ENCODE measurements at places on chromosomes 5 and 9. TPM values are rescaled to one million over a fixed set of nuclear protein-coding genes. Genes with fewer than 3 reads are reported as not detected.

DNA sequence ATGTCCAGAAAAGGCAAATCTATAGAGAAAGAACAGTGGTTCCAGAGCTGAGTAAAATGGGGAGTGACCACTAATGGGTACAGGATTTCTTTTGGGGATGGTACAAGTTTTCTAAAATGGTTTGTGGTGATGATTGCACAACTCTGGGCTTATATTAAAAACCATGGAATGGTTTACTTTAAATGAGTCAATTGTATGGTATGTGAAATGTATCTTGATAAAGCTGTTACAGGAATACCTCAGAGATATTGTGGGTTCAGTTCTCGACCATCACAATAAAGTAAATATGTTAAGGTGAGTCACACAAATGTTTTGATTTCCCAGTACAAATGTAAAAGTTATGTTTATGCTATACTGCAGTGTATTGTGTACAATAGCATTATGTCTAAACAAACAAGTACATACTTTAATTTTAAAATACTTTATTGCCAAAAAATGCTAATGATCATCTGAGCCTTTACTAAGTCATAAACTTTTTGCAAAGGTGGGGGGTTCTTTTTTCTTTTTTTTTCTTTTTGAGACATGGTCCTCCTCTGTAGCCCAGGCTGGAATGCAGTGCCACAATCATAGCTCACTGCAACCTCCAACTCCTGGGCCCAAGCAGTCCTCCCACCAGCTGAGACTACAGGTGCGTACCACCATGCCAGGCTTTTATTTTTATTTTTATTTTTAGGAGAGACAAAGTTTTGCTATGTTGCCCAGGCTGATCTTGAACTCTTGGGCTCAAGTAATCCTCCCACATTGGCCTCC lies 65.9 kb downstream of the SHOC1 start:
- DNase-seq: no peak

DNA sequence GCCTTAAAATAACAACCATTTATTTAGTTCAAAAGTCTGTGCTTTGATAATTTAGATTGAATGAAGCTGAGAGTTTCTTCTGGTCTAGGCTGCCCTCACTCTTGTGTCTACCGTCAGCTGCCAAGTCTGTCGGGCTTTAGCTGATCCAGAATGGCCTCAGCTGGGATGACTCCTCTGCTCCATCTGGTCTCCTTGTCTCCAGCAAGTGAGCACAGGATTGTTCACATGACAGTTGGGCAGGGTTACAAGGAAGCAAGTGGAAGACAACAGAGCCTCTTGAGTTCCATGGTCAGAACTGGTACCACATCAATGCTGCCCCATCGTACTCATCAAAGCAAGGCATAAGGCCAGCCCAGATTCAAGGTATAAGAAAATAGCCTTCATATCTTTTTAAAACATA lies 9.0 kb downstream of the HTR1A start:
- no peak for DNase-seq

The CORO2A gene
- 0.96 TPM for total RNA-seq

GRCh38 chr9:15048772-15049171 lies 138.5 kb upstream of the FREM1 start:
- DNase-seq: no peak

GRCh38 chr5:96408210-96408777 lies 24.8 kb downstream of the PCSK1 start:
- no peak for DNase-seq

GRCh38 chr5:43123887-43124286 lies 3.2 kb downstream of the ZNF131 start:
- no peak for DNase-seq

GRCh38 chr9:20314981-20315380 lies 307.3 kb downstream of the MLLT3 start:
- DNase-seq: no peak

DNA sequence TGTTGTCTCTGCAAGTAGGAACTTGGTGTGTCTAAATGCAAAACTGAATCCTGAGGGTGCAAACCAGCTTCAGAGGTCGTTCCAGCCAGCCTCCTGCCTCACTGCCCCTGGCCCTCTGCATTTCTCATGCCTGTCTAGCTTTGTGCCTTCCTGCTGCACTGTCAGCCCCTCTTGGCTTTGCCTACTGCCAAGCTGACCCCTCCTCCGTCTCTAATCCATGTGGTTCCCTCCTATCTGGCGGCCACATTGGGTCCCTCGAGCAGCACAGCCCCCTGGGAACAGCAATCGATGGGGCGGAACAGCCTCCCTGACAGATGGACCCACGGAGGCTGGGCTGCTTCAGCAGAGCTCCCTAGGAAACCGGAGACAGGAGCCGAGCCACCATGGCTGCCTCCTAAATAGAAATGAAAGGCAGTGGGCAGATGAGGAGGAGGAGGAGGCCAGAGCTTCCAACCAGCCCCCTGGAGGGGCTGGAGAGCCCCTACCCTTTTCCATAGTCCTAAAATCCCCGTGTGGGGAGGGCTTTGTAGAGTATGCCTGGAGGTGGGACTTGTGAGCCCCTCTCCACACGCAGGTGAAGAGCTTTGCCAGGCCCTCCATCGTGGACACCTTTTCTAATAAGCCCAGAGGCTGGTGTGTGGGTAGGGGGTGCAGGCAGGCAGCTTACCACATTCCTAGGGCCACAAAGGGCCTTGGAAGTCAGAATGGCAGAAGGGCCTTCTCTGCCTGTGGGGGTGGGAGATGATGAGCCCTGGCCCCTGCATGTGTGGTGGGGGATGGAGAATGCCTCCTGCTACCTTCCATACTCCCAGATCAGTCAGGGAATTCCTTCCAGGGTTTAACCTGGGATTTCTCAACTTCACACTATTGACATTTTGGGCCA lies 9.2 kb upstream of the CXXC5 start:
- DNase-seq: no peak

The PCDHA1 gene
- total RNA-seq: 0.07 TPM

The PCDHGA3 gene
- total RNA-seq: 0.11 TPM

The UBQLN1 gene
- total RNA-seq: 138 TPM

The SECISBP2 gene
- 53.5 TPM for total RNA-seq

DNA sequence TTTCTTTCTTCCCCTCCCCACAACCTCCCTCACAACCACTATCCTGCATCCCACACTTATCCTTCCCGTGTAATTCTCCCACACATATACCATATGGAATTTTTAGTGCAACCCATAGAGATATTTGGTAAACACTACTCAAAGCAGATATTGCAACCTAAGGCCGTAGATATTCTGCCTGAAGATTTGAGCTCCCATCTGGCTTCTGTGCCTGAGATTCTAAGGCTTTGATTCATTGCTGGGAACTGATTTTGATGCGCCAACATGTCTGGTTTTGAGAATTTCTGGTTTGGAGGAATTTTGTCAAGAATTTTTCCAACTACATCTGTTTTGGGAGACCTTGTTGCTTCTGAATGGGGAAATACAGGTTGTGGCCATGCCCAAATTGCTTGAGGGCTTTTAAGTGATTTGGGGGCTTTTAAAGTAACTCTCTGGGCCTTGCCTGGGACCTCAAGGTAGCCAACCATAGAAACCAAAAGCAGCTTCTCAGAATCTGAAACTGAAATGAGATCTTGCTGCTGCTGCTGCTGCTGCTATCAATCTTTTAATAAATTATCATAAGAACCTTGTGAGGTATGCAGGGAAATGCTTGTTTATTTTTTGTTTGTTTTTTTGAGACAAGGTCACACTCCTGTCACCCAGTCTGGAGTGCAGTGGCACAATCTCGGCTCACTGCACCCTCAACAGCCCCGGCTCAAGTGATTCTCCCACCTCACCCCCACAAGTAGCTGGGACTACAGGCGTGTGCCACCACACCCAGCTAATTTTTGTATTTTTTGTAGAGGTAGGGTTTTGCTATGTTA lies 36.2 kb downstream of the PLAC8L1 start:
- no peak for DNase-seq

DNA sequence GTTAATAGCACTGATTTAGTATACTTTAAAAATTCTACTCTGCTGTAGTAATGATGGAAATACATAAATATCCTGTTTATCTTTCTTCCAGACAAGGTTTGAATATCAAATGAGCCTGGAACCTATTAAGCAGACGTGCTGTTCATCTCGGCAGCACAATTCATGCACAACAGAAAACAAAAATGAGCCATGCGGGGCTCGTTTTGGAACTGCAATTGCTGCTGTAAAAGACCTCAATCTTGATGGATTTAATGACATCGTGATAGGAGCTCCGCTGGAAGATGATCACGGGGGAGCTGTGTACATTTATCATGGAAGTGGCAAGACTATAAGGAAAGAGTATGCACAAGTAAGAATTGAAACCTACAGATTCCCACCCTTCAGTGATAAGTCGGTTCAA lies 79.1 kb upstream of the ITGA2 start:
- DNase-seq: no peak

DNA sequence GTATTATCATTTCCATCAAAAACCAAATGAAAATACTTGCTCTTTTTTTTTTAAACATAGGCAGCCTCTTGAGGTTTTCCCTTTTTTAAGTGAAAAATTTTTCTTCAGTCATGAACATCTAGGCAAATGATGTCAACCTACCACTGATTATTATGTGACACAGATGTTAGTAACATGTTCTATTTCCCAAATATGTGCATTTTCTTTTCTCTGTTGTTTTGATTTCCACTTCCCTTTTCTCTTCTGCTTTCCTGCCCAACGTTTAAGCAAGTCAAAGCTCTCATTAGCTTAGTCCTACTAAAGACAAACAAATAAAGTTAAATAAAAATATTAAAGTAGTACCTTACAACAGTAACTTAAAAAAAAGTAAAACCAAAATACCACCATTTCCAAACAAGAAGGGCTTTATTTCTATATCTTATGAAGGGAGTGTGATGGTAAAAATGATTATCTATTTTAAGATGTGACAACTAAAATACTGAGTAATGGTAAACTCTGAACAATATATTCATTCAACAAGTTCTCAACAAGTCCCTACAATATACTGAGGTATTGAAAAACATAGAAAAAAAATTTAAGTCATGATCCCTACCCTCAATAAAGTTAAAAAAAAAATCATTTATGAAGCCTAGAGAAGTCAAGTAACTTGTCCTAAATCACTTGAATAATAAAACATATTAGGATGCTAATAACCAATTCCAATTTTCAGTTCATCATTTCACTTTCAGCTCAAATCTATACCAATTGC lies 9.4 kb downstream of the SLC38A9 start:
- no peak for DNase-seq

The HTR1A gene
- total RNA-seq: not detected

DNA sequence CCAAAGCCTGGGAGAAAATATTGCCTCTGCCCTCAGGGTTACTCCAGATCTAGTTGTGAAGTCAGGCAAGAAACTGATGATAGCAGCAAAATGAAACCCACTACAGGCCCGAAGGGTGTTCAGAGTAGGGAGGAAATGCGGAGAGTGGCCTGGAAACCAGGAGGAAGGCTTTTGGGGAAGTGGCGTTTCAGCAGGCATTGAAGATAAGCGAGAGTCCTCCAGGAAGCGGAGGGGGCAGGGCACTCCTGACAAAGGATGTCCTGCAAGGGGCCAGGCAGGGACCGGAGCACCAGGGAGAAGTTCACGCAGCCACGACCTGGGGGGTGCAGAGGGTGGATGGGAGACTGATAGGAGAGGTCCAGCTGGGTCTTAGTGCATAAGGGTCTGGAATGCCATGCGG lies 7.8 kb upstream of the FOXI1 start:
- no peak for DNase-seq

- no peak for DNase-seq
Observed at GRCh38 chr5:134420343-134420742, 8.7 kb upstream of the CDKN2AIPNL start.

The PRKACG gene
- not detected for total RNA-seq

DNA sequence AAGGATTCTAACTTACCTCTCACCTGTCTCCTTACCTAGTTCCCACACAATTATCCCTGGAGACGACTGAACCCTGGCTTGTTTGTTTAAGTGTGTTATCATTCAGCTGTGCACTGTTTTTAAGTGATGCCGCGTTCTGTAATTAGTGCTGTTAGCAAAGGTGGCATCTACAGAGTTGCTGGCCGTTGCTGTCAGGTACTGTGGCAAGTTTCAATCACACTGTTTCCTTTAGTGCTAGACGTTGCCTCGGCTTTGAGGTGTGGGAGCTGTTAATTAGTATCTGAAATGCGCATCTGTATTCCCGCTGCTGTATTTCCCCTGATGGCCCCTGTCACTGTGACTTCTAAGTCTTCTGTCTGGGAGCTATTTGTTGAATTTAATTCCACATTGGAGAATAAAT lies 193.8 kb upstream of the GAS1 start:
- no peak for DNase-seq

DNA sequence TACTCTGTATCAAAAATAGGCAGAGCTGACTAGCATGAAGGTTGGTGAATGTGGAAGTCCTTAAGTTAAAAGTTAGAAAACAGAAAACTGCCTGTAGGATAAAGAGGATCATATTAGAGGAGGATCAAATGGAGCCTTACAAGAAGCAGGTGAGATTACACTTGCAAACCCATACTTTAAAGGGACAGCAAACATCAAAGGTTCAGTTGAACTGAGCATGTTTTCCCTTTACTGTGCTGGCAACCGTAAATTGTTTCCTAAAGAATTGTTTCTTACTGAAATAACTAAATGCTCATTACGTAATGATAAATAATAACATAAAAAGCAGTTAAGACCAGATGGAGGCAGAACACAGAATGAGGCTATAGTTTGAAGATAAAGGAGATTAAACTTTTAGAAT lies 465.3 kb upstream of the FTMT start:
- no peak for DNase-seq

- no peak for DNase-seq
Observed at GRCh38 chr9:128106940-128107467, 20.5 kb downstream of the PTGES2 start.

The ACTBL2 gene
- total RNA-seq: not detected

- no peak for DNase-seq
Observed at GRCh38 chr5:111993242-111993641, 236.2 kb upstream of the NREP start.

- DNase-seq: peak; percentile 35
Observed at GRCh38 chr5:151094030-151094851, 13.4 kb upstream of the TNIP1 start.

The PAEP gene
- not detected for total RNA-seq

- DNase-seq: no peak
Observed at GRCh38 chr5:133714161-133714915, 102.0 kb upstream of the FSTL4 start.

The WDR31 gene
- 2.1 TPM for total RNA-seq

DNA sequence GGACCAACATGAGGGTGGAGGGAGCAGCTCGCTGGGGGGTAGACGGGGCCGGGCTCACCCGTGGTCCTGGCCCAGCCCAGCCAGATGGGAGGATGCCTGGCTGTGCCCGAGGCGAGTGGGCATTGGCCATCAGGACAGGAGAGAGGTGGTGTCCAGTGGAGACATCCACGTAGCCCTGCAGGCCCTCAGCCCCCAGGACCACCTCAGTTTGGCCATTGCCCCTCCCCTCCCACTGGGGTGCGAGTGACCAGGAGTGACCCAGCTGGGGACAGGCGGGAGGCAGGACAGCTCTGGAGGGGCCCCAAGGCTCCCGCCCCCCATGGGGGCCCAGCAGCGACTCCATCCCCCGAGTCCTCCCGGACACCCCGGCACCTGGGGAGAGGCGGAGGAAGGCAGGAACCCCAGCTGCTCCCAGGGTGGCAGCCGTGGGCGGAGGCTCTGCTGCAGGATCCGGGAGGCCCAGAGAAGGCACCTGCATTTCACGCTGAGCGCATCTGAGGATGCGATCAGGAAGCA lies 8.3 kb downstream of the NOXA1 start:
- DNase-seq: no peak

The PPP2R2B gene
- total RNA-seq: not detected

- no peak for DNase-seq
Observed at GRCh38 chr5:29089591-29090130, 2051.3 kb upstream of the CDH9 start.

The LCN9 gene
- not detected for total RNA-seq
